Islet precursor cell (in vitro differentiated cells): ENCODE measurements at places on chromosomes 13 and 19.

GRCh38 chr13:66809485-66809884, 420.7 kb downstream of the PCDH9 start:
- no peak for DNase-seq

DNA sequence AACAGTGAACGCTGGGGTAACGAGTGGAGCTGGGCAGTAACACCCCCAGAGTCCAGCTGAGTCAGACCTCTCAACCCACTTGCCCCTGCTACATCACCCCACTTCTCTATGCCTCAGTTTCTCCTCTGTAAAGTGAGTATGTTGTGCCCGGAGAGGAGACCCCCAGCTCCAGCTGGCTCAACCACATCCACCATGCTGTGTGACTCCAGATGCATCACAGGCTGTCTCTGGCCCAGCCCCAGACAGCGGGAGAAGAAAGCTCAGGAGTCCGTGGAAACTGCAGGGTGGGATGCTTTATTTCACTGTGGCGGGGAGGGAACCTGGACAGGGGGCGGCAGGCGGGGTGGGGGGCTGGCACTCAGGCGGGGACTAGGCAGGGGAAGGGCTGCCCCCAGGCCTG, 9.6 kb upstream of the ELL start:
- no peak for DNase-seq

DNA sequence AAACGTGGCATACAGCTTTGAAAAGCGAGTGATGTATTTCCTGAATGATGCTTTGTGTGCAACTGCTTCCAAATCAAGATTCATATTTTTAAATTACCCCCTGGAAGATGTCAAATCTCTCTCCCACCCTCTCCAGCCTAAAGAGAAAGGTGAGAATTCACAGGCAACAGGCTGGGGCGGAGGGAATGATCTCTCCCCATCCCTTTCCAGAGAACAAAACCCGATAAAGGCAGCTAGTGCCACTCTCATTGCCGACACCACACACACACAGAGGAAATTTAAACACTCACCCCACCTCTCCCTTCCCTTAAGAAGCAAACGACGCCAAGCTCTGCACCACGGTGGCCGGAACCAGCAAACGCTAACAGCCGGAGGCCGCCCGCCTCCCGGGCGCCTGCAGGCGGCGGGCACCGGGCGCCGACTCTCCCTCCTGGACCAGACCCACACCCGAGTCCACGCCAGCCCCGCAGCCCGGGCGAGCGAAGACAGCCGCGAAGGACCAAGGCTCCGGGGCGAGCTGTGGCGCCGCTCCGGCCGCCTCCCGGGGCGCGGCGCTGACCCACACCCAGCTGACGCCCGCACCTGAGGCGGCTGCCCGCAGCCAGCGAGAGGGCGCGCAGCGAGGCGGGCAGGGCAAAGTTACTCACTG, 477 bp downstream of the LNX2 start:
- no peak for DNase-seq

DNA sequence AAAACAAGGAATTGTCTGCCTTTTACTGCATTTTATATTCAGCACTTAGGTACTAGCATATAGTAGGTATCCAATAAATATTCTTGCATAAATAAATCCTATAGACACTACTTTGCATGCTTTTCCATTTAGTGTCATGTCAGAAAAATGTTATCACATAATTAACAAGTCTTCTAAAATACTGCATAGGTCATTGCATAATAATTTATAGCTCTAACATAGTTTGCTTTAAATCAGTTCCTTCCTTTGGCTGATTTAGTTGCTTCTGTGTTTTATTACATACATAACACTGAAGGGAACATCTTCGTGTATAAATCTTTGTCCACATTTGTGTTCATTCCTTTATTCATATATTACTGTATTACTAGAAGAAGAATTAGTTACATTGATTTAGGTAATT, 36.2 kb downstream of the WASF3 start:
- DNase-seq = no peak

DNA sequence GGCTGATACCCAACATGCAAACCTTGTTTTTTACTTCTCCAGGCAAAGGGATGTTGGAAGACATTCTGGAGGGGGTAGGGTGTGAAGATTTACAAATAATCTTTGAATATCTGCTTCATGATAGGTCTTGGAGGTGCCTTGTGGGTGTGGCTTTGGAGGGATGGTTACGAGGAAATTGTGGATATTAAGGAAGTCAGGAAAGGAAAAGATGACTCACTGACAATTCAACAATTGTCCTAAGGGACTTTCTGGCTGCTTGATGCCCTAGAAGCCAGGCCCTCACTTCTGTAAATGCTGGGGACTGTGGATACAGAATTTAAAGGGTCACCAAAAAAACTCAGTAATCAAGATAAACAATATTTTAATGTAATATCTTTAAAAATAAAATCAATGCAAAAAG, 37.4 kb upstream of the ZNF527 start:
- DNase-seq = no peak

GRCh38 chr19:55012306-55012705, 25.8 kb downstream of the GP6 start:
- no peak for DNase-seq

DNA sequence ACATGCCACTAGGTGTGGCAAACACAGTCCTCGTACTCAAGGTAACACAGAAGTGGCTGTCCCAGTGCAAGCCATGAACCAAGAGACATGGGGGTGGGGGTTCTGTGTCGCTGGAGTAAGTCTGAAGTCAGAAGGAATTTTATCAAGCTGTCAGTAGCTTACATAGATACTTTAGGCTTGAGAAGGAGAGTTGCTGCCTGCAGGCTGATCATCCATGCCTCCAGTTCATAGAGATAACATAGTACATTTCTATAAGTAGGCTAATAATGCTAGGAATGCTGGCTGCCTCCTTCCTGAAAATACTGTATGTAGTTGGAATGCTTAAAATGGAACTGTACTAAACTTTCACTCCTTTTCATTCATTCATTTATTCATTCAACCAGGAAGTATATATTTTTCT, 70.1 kb downstream of the CAB39L start:
- DNase-seq = no peak

GRCh38 chr13:35994131-35994966, 136.8 kb downstream of the DCLK1 start:
- no peak for DNase-seq

DNA sequence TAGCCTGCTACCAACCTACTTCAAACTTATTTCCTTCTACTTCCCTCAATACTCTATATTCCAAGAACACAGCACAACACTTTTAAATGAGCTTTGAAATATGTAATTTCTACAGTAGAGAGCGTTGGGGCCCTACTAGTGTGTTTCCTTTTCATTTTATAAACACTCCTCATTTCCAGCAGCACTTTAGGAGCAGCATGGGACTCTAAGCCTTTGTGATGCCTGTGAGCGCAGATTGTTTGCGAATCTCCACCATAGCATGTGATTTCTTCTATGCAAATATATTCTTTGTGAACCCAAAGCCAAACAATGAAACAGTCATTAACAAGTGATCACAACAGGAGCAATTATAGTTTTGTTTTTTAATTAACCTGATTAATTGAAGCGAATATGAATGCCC, 3.6 kb downstream of the SOHLH2 start:
- DNase-seq = no peak

GRCh38 chr13:42551611-42552010, 22.3 kb upstream of the TNFSF11 start:
- no peak for DNase-seq

DNA sequence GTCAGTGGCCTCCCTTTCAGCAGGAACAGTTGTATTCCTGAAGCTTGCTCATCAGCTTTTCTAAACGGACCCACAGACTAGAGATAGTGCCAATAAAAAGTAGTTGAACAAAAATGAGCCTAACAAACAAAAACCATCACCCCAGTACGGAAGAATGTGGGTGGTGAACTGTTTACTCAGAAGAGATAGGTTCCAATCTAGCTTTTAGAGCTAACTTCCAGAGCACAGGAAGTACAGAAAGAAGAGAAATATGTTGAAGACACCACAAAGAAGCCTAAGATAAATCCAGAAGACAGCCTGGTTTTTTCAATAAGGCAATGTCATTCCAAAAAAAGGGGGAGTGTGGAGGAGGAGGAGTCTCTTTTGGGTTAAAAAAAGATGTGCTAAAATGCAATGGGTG, 2.8 kb upstream of the LMO7 start:
- no peak for DNase-seq

DNA sequence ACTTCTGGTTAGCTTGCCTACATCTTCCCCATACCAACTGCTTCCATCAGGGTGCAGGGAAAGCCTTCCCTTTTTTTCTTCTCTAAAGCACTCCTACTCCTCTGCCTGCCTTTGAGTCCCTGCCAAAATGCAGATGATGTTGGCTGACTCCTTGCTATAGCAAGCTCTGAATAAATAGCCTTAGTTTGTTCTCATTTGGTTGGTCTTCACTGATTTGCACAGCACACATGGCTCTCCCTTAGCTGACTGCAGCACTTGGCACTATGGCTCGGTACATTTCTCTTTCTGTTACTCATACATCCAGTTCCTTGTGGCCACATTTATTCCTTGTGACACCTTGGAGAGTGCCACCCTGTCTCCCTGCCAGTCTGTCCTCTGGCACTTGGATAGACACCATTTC, 249.8 kb downstream of the DCLK1 start:
- DNase-seq = no peak

DNA sequence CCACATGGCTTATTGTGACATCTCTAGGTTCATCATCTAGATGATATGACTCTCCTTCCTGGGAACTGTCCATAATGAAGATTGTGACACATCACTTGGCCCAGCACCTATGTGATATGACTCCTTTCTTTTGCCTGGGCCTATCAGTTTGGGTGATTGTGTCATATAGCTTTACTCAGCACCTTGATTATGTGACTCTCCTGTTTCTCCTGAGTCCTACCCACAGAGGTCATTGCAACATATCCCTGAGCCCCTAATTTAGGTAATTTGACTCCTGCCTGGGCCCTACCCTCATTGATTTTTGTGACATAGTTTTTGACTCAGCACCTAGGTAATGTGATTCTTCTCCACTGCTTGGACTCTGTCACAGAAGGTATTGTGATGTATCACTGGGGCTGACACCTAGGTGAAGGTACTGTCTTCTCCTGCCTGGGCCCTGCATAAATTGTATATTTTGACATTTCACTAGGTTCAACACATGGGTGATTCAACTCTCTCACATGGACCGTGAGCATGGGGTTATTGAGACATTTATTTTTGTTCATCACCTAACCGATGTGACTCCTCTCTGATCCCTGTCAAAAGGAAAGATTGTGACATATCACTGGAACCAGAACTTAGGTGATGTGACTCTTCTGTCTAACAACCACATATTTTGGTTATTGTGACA, 26.2 kb upstream of the ZNF254 start:
- DNase-seq = no peak

DNA sequence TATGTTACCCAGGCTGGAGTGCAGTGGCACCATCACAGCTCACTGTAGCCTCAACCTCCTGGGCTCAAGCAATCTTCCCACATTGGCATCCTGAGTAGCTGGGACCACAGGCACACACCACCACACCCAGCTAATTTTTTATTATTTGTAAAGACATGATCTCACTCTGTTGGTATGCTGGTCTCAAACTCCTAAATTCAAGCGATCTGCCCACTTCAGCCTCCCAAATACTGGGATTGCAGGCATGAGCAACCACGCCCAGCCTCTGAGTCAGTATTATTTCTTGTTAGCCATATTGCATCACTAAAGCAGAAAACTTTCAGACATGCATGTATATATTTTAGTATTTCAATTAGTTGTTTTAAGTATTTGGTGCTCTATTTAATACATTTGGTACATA, 376.4 kb downstream of the GPC6 start:
- peak; percentile 57 for DNase-seq

DNA sequence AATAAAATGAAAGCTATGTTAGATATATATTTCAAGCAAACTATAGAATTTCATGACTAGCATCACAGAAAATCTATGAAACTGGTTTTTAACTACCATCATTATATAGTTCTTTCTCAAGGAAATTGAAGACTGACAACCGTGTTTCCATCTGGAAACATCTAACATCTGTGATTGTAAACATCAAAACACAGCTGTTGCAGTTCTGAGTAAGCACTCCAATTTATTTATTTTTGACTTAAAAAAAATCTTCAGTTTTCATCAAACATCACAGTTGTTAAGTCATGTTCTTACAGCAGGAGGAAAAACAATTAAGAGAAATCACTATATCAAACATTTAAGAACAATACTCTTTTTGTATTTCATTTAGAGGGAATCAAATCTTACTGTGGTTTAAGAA, 1653.0 kb upstream of the MIR17HG start:
- DNase-seq = no peak

GRCh38 chr13:27535546-27535945, 84.8 kb downstream of the LNX2 start:
- DNase-seq = no peak

- no peak for DNase-seq
Measured at GRCh38 chr19:12668932-12669269, 2.3 kb downstream of the WDR83 start.

DNA sequence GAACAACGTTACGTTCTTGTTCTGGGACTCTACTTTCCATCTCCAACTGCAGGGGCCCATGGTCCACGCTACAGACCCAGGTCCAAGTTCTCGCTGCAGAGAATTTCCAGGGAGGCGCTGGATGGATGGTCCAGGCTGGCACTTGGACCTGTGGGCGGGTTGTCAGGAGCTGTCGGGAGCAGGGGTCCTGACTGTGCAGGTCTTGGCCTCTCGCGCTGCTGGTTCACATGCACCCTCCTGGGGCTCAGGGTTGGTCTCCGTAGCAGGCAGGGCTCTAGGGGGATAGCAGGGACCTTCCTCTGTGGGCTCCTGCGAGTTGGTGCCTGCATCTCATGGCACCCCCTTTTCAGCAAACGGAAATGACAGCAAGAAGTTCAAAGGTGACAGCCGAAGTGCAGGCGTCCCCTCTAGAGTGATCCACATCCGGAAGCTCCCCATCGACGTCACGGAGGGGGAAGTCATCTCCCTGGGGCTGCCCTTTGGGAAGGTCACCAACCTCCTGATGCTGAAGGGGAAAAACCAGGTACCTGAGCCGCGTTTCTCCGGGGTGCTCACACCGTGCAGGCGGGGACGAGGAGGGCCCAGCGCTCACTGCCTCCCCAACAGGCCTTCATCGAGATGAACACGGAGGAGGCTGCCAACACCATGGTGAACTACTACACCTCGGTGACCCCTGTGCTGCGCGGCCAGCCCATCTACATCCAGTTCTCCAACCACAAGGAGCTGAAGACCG, 6.6 kb downstream of the PTBP1 start:
- DNase-seq = no peak

DNA sequence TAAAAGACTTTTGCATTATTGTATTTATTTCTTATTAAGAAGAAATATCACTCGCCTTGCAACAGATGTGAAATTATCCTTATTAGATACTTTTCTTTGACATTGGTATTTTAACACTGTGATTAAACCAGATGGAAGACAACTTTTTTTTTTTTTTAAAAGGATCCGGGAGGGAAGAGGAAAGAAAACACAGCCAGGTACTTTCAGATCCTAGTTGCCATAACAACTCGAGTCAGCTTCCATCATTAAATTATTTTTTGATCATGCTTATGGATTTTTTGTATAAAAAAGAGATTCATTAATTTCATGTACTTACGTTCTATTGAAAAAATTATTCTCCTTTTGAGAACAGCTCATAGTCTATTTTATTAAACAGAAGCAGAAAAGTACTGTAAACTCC, 515.7 kb downstream of the TBC1D4 start:
- DNase-seq = no peak

GRCh38 chr13:73778242-73778864, 355.9 kb downstream of the KLF12 start:
- DNase-seq = no peak

- no peak for DNase-seq
Measured at GRCh38 chr13:53159431-53159830, 130.8 kb downstream of the OLFM4 start.

- DNase-seq = no peak
Measured at GRCh38 chr19:4748589-4748988, 24.9 kb upstream of the DPP9 start.
